H1 (cell line): ENCODE measurements at places on chromosomes 5 and 9.

GRCh38 chr5:145947581-145947980 is 11.2 kb downstream of the SH3RF2 start:
- H3K4me1 ChIP-seq, result peaks cover 3% of the 10 kb centered on the region; the same call in 1 of the 2 replicates
- no peak overlapping the region for H3K4me3 ChIP-seq
- no peaks in the 10 kb centered on the region for H3K27me3 ChIP-seq
- no peak for DNase-seq
- no peak overlapping the region for H3K27ac ChIP-seq

DNA sequence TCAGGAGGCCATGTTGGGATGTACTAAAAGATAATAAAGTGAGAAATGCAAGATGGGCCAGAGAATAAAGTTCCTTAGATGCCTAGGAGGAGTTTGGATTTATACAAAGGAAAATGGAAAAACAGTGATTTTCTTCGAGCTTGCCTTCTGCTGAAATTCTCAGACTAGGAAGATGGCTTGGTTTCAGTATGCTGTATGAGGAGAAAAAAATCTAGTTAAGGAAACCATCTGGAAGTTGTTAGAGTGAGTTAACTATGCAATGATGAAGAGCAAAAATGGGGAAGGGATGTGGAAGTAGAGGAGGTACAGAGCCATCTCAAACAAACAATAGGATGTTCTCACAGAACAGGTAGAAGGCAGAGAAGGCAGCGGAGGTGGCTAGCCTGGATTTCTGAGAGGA is 162.9 kb upstream of the FTMT start:
- no peak overlapping the region for H3K4me3 ChIP-seq
- H3K4me1 ChIP-seq, result peaks cover 3% of the 10 kb centered on the region; the same call in 1 of the 2 replicates
- no peaks in the 10 kb centered on the region for H3K36me3 ChIP-seq
- no peak for DNase-seq
- no peaks in the 10 kb centered on the region for H3K27me3 ChIP-seq

- no peak overlapping the region for H3K27ac ChIP-seq
- H3K36me3 ChIP-seq, result no peaks in the 10 kb centered on the region; the same call in 1 of the 2 replicates
- no peaks in the 10 kb centered on the region for H3K4me1 ChIP-seq
These were observed 22.7 kb downstream of the CHD1 start for GRCh38 chr5:98905857-98906688.

DNA sequence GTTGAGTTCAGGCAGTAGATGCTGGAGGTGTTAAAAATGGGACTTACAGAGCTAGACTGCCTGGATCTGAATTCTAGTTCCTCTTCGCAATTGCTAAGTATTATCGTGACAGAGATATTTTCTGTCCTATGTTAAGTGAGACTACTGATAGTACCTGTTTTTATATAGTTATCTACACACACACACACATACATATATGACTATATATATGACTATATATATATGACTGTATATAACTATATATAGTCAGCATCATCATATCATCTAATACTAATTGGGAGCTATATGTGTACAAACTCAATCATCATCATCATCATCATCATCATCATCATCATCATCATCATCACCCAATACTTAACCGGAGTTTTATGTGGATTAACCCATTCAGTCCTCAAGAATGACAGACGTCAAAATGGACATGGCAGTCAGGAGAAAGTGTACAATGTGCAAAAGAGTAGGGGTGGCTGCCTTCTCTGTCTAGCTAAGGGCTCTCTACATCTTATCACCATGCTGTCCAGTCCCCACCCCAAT is 7.3 kb downstream of the PIK3R1 start:
- H3K4me1 ChIP-seq, result no peaks in the 10 kb centered on the region
- H3K36me3 ChIP-seq, result 0 out of 2 replicates have a peak, but pooled peaks cover 7% of the 10 kb centered on the region
- H3K27ac ChIP-seq, result no peak overlapping the region
- DNase-seq, result no peak

- no peaks in the 10 kb centered on the region for H3K36me3 ChIP-seq
- H3K4me1 ChIP-seq, result no peaks in the 10 kb centered on the region
- H3K27me3 ChIP-seq, result no peaks in the 10 kb centered on the region
- no peak overlapping the region for H3K4me3 ChIP-seq
- H3K27ac ChIP-seq, result no peak overlapping the region
These were observed 36.1 kb downstream of the TMC1 start for GRCh38 chr9:72557549-72557948.

DNA sequence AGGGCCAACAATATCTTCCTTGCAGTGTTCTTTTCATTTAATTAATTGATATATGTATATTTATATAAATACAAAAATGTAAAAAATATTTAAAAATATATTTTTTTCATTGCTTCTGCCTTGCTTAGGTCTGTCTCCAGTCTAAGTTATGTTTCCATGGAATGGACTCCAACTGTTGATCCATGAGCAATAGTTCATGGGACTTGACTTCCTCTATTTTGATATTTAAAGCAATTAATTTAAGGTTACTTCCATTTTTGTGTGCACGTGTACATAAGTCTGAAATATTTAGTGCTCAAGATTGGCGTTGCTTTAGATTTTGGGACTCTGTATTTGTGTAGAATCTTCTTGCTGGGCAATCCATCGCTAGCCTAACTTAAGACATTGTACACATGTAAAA is 155.3 kb upstream of the KLF9 start:
- peaks cover 9% of the 10 kb centered on the region for H3K4me1 ChIP-seq
- H3K4me3 ChIP-seq, result no peak overlapping the region
- H3K27ac ChIP-seq, result no peak overlapping the region
- DNase-seq, result no peak
- no peaks in the 10 kb centered on the region for H3K36me3 ChIP-seq
- no peaks in the 10 kb centered on the region for H3K27me3 ChIP-seq

DNA sequence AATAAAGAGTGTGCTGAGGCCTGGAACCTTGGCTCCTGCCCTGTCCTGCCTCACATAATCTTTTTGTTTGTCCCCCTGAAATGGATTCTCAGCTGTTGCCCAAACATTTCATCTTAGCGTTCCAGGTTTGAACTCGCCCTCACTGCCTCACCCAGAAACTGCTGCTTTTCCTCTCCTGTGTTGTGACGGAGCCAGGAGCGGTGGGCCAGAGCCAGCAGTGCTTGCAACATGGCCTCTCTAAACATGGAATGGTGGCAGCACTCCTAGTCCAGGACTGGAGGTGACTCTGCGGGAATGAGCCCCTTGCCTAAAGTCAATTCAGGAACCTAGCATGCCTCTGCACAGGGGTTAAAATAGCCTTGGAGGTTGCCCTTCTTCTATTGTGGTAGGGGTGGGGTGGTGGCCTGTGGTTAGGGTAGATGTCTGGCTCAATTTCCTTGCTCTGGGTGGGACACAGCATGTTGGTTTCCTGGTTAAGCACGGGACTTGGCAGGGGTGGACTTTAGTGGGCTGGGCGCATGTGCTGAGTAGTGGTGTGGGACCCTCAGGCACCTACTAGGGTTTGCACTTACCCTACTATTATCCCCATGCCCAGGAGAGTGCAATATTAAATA is 101.6 kb downstream of the SLC25A46 start:
- no peaks in the 10 kb centered on the region for H3K27me3 ChIP-seq
- H3K27ac ChIP-seq, result no peak overlapping the region
- DNase-seq, result no peak
- no peak overlapping the region for H3K4me3 ChIP-seq
- no peaks in the 10 kb centered on the region for H3K36me3 ChIP-seq
- no peaks in the 10 kb centered on the region for H3K4me1 ChIP-seq

- no peaks in the 10 kb centered on the region for H3K36me3 ChIP-seq
- no peak overlapping the region for H3K4me3 ChIP-seq
- no peaks in the 10 kb centered on the region for H3K27me3 ChIP-seq
- H3K27ac ChIP-seq, result no peak overlapping the region
- DNase-seq, result no peak
These were observed 17.0 kb downstream of the PALM2AKAP2 start for GRCh38 chr9:109797006-109797405.

DNA sequence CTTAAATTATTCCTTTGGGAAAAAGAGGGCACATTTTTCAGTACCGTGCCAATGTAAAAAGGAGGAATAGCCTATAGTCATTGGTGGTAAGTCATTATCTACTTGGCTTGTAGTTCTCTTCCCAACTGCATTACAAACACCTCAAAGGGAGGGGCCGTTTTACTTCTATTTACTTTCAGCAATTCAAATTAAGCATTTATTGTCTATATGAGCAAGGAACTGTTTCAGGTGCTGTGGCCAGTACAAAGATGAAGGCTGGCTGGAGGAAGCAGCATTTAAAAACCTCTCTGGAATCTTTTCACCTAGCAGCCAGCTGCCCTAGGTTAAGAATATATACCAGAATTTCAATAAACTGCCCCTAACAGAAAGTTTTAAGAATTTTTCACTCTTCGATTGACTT is 48.9 kb downstream of the SEMA6A start:
- DNase-seq, result no peak
- H3K4me1 ChIP-seq, result peaks cover 15% of the 10 kb centered on the region
- H3K4me3 ChIP-seq, result no peak overlapping the region

DNA sequence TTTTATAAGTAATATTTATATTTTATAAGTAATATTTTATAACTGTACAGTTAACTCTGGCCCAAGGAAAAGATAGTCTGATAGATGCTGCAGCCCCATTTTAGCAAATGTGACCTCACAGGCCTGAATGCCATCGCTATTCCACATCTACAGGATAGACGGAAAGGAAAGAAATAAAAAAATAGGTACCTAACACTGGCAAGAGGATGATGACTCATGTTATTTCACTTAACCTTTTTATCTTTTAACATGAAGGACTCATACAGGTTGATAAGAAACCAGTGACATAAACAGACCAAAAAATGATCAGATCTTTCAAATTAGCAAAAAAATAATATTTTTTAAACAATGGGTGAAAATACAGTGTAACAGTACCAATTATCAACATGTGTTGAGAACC is 2.7 kb downstream of the CD274 start:
- no peaks in the 10 kb centered on the region for H3K27me3 ChIP-seq
- H3K4me3 ChIP-seq, result no peak overlapping the region
- H3K36me3 ChIP-seq, result no peaks in the 10 kb centered on the region
- no peak for DNase-seq
- H3K27ac ChIP-seq, result no peak overlapping the region
- no peaks in the 10 kb centered on the region; the same call in 1 of the 2 replicates for H3K4me1 ChIP-seq

DNA sequence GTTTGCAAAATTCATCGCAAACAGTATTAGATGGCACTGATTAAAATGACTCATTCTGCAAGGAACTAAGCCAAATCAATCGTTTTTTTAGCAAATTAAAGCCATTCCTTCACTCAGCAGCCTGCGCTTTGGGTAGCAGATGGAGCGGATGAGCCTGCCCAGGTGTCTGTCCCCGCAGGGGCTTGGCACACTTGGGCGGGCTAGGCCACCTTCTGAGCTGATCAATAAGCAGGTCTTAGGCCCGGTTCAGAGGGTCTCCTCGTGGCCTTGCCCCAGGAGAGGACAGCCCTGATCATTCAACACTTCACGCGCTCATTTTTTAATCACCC is 78.0 kb upstream of the FCN1 start:
- no peaks in the 10 kb centered on the region for H3K36me3 ChIP-seq
- peaks cover 2% of the 10 kb centered on the region; the same call in 1 of the 2 replicates for H3K4me1 ChIP-seq
- no peak overlapping the region for H3K27ac ChIP-seq

- H3K27me3 ChIP-seq, result peaks cover 17% of the 10 kb centered on the region
- H3K4me1 ChIP-seq, result peaks cover 14% of the 10 kb centered on the region
- H3K36me3 ChIP-seq, result no peaks in the 10 kb centered on the region
- no peak overlapping the region for H3K4me3 ChIP-seq
- no peak for DNase-seq
- H3K27ac ChIP-seq, result no peak overlapping the region
These were observed 2.9 kb upstream of the PTGER4 start for GRCh38 chr5:40676613-40677343.

GRCh38 chr5:126384985-126385384 is 38.2 kb upstream of the GRAMD2B start:
- no peaks in the 10 kb centered on the region for H3K4me1 ChIP-seq
- H3K36me3 ChIP-seq, result no peaks in the 10 kb centered on the region
- no peak overlapping the region for H3K4me3 ChIP-seq
- H3K27ac ChIP-seq, result no peak overlapping the region

GRCh38 chr9:99368341-99369326 is 146.6 kb downstream of the SEC61B start:
- DNase-seq, result no peak
- no peak overlapping the region for H3K4me3 ChIP-seq
- no peak overlapping the region for H3K27ac ChIP-seq
- no peaks in the 10 kb centered on the region for H3K27me3 ChIP-seq

DNA sequence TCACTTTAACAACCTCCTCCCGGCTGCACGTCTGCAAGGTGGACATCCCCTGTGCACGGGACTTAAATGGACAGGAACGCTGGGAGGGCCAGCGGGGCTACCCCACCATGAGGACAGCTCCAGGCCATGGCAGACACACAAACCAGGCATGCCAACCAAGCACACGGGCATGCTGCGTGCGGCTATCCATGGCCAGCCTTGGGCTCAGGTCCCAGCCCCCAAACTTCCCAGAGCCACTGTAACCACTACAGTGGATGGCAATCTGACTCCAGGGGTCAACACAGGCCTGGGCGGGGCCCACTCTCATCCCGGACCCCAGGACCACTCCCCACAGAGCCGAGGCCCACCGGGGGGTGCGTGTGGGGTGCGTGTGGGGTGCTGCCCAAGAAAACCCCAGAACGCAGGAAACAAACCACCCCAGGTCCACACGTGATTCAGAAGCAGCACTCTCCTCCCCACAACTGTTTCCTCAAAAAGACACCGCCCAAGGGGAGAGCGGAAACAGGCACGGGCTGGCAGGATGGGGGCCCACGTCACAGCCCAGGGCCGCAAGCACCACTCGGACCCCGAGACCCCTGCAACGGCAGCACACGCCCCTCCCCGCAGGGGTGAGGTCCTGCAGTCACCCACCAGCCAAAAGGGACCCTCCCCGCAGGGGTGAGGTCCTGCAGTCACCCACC is 7.4 kb downstream of the SLC12A7 start:
- no peaks in the 10 kb centered on the region for H3K27me3 ChIP-seq
- H3K4me1 ChIP-seq, result peaks cover 81% of the 10 kb centered on the region
- H3K4me3 ChIP-seq, result no peak overlapping the region
- no peak overlapping the region for H3K27ac ChIP-seq

- H3K27ac ChIP-seq, result no peak overlapping the region
- H3K27me3 ChIP-seq, result no peaks in the 10 kb centered on the region
- H3K4me1 ChIP-seq, result no peaks in the 10 kb centered on the region
- no peak overlapping the region for H3K4me3 ChIP-seq
These were observed 167.6 kb downstream of the ASTN2 start for GRCh38 chr9:117247266-117247665.

DNA sequence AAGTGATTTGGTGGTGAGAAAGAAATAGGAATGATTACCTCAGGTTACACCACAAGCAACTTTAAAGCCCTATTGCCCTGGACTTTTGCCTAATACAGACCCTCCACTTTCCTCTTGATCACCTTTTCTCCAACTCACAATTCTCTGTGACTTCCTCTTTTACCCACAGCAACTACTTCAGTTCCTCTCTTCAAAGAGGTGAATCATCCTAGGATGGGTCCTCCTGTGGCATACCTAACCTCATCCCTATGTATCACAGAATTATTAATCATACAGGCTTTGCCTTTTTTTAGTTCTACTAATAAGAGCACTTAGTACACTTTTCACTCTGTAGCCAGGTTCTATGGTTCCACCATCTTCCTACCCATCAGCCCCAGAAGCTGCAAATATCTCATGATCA is 19.6 kb upstream of the INSL6 start:
- no peak overlapping the region for H3K4me3 ChIP-seq
- no peak for DNase-seq
- no peaks in the 10 kb centered on the region for H3K27me3 ChIP-seq
- no peaks in the 10 kb centered on the region for H3K36me3 ChIP-seq
- H3K27ac ChIP-seq, result no peak overlapping the region

- no peaks in the 10 kb centered on the region for H3K4me1 ChIP-seq
- no peaks in the 10 kb centered on the region for H3K36me3 ChIP-seq
- H3K27me3 ChIP-seq, result no peaks in the 10 kb centered on the region
- no peak overlapping the region for H3K4me3 ChIP-seq
These were observed 35.0 kb downstream of the RANBP17 start for GRCh38 chr5:170896779-170897178.

- peaks cover 50% of the 10 kb centered on the region for H3K36me3 ChIP-seq
- no peak for DNase-seq
These were observed 48.2 kb downstream of the CSNK1A1 start for GRCh38 chr5:149503006-149503405.

GRCh38 chr5:32003981-32004380 is 170.1 kb downstream of the GOLPH3 start:
- no peaks in the 10 kb centered on the region for H3K36me3 ChIP-seq
- H3K4me3 ChIP-seq, result no peak overlapping the region
- no peaks in the 10 kb centered on the region for H3K27me3 ChIP-seq
- DNase-seq, result no peak
